Breast epithelium (tissue), 4 donors: ENCODE measurements at places on chromosomes 7 and 10. TPM values are rescaled to one million over a fixed set of nuclear protein-coding genes. Genes with fewer than 3 reads are reported as not detected.

The INA gene
- total RNA-seq = not detected

The KLF14 gene
- 0.15 TPM for total RNA-seq

The ANK3 gene
- 10.2 TPM for total RNA-seq

The FGFBP3 gene
- total RNA-seq = 0.59 TPM

The SLC16A12 gene
- total RNA-seq = 4.8 TPM

The TMEM225B gene
- total RNA-seq = 1.0 TPM

The AGBL3 gene
- total RNA-seq = 4.3 TPM

The SH2D4B gene
- total RNA-seq = 0.16 TPM

The CYP2E1 gene
- total RNA-seq = 0.96 TPM

The PPRC1 gene
- 21.0 TPM for total RNA-seq

The GPR26 gene
- total RNA-seq = not detected

The NEBL gene
- total RNA-seq = 313 TPM

The ANTXRL gene
- not detected for total RNA-seq

The ASB10 gene
- total RNA-seq = not detected

The AKR1C8 gene
- total RNA-seq = not detected

The HOXA5 gene
- 22.6 TPM for total RNA-seq

The FKBP6 gene
- total RNA-seq = not detected

The LAMTOR4 gene
- 207 TPM for total RNA-seq

The PNLIP gene
- not detected for total RNA-seq

The FAM25C gene
- total RNA-seq = not detected

The GPER1 gene
- total RNA-seq = 3.2 TPM

The PCLO gene
- 5.3 TPM for total RNA-seq

The DGKI gene
- 2.7 TPM for total RNA-seq

The HACD1 gene
- 13.2 TPM for total RNA-seq

The PIK3CG gene
- 5.4 TPM for total RNA-seq

The CD36 gene
- 240 TPM for total RNA-seq

The RSPH10B gene
- total RNA-seq = 0.15 TPM

The NOS3 gene
- total RNA-seq = 3.8 TPM

The HGF gene
- 8.6 TPM for total RNA-seq

The ARHGAP22 gene
- 2.6 TPM for total RNA-seq

The FANK1 gene
- 18.1 TPM for total RNA-seq

The SCRN1 gene
- total RNA-seq = 31.5 TPM

The ASCC1 gene
- total RNA-seq = 29.6 TPM

The COX15 gene
- 38.3 TPM for total RNA-seq

The EXOC6 gene
- total RNA-seq = 7.0 TPM

The NEUROG3 gene
- not detected for total RNA-seq

The CALHM1 gene
- not detected for total RNA-seq
